ENCODE measurements at places on chromosomes 3 and 15. TPM values are rescaled to one million over a fixed set of nuclear protein-coding genes. Genes with fewer than 3 reads are reported as not detected.

The DOCK3 gene
- 1.7 TPM for total RNA-seq

GRCh38 chr3:150793641-150794040, 30.7 kb upstream of the SIAH2 start:
- H3K36me3 ChIP-seq = no peaks in the 10 kb centered on the region
- no peak overlapping the region for H3K27ac ChIP-seq
- H3K4me1 ChIP-seq = peaks cover 9% of the 10 kb centered on the region
- H3K4me3 ChIP-seq = no peak overlapping the region

- H3K36me3 ChIP-seq = peaks cover 6% of the 10 kb centered on the region
- H3K27me3 ChIP-seq = peaks cover under 1% of the 10 kb centered on the region
- no peak overlapping the region for H3K4me3 ChIP-seq
- no peak for DNase-seq
These were observed 699.6 kb downstream of the FHIT start for GRCh38 chr3:60551455-60552209.

- no peak overlapping the region for H3K4me3 ChIP-seq
- peaks cover 73% of the 10 kb centered on the region for H3K36me3 ChIP-seq
- no peaks in the 10 kb centered on the region for H3K27me3 ChIP-seq
- no peak for DNase-seq
- peak overlapping the region; percentile 4 for H3K27ac ChIP-seq
These were observed 71.7 kb downstream of the ANKRD28 start for GRCh38 chr3:15726043-15726442.

The GOLGA8J gene
- not detected for total RNA-seq

DNA sequence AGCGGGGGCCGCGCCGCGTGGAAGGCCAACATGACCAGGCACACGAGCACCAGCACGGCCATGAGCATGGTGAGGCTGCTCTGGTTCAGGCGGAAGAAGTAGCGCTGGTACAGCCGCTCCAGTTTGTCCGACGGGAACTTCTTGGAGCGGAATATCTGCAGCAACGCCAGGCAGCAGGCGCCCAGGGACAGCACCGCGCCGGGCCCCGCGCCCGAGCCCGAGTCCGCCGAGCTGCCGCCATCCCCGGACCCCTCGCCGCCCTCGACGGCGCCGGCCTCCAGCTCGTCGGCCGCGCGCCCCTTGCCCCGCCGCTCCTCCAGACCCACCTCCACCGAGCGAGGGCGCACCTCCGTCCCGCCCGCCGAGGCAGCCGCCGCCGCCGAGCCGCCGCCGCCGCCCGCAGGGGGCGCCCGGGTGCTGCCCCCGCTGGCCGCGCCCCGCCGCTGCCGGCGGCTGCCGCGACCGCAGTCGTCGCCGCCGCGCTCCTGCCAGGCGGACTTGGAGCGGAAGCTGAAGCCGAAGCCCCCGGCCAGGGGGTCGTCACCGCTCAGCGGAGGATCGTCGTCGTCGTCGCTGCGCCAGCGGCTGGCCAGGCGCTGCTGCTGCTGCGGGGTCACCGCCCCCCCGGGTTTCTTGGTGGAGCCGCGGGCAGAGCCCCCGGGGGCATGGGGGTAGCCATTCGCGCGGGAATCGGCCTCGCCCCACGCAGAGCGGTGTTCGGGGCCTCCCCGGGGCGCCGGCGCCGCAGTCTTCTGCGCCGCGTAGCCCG, 957 bp downstream of the ADCY5 start:
- H3K36me3 ChIP-seq = no peaks in the 10 kb centered on the region
- no peak overlapping the region for H3K27ac ChIP-seq
- peaks cover 58% of the 10 kb centered on the region for H3K27me3 ChIP-seq
- peaks cover 9% of the 10 kb centered on the region for H3K4me1 ChIP-seq

- H3K27me3 ChIP-seq = peaks cover 14% of the 10 kb centered on the region
- no peak for DNase-seq
- no peak overlapping the region for H3K27ac ChIP-seq
- H3K36me3 ChIP-seq = no peaks in the 10 kb centered on the region
These were observed 111.1 kb upstream of the FOXB1 start for GRCh38 chr15:59892985-59893384.

DNA sequence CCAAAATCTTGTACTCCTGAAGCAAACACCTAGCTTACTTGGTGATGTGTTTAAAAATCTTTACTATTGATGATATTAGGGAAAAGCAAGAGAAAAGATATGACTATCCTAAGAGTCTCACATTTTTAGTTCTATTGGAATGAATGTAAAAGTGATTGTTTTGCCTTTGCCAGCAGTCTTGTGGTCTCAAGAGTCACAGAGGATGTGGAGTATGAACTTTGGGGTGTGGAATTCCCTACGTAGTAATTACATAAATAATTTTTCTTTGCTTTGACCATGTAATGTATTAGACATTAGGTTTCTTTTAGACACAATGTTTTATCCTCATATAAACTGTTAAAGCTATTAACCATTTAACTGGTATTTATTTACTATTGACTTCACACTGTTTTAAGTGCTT, 387.6 kb downstream of the NAALADL2 start:
- H3K4me3 ChIP-seq = no peak overlapping the region
- H3K27ac ChIP-seq = no peak overlapping the region
- no peak for DNase-seq
- no peaks in the 10 kb centered on the region for H3K36me3 ChIP-seq
- H3K27me3 ChIP-seq = no peaks in the 10 kb centered on the region

The SNTN gene
- total RNA-seq = not detected

DNA sequence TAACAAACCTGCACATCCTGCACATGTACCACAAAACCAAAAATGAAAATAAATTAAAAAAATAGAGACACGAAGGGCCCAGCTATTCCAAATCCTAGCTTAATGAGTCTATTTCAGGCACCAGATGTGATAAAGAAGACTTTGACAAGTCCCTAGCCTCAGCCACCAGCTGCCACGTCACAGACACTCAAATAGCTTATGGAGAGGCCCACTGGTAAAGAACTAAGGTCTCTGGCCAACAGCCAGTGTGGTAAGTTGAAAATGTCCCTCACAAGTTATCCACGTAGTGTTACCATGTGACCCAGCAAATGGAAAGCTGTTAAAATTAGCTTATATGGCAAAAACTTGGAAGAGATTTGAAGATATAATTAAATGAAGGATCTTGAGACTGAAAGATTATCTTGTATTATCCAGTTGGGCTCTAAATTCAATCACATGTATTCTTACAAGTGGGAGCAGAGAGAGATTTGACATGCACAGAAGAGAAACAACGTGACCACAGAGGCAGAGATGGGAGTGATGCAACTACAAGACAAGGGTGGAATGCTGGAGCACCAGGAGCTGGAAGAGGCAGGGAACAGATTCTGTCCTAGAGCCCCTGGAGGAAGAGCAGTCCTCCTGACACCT, 10.9 kb downstream of the ACSBG1 start:
- H3K27ac ChIP-seq = peak overlapping the region; percentile 12
- no peaks in the 10 kb centered on the region for H3K36me3 ChIP-seq
- H3K4me1 ChIP-seq = peaks cover 25% of the 10 kb centered on the region
- H3K27me3 ChIP-seq = peaks cover 1% of the 10 kb centered on the region

DNA sequence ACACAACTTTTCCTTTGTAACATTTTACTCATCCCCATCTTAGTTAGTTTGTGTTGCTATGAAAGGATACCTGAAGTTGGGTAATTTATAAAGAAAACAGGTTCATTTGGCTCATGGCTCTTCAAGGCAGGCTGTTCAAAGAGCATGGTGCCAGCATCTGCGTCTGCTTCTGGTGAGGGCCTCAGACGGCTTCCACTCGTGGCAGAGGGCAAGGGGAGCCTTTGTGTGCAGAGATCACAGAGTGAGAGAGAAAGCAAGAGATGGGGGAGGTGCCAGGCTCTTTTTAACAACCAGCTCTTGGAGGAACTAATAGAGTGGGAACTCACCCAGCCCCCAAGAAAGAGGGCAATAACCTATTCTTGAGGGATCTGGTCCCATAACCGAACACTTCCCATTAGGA, 23.1 kb downstream of the PLA2G4F start:
- no peak for DNase-seq
- H3K36me3 ChIP-seq = no peaks in the 10 kb centered on the region
- H3K4me1 ChIP-seq = peaks cover 5% of the 10 kb centered on the region
- no peak overlapping the region for H3K4me3 ChIP-seq
- H3K27me3 ChIP-seq = peaks cover 15% of the 10 kb centered on the region
- no peak overlapping the region for H3K27ac ChIP-seq

DNA sequence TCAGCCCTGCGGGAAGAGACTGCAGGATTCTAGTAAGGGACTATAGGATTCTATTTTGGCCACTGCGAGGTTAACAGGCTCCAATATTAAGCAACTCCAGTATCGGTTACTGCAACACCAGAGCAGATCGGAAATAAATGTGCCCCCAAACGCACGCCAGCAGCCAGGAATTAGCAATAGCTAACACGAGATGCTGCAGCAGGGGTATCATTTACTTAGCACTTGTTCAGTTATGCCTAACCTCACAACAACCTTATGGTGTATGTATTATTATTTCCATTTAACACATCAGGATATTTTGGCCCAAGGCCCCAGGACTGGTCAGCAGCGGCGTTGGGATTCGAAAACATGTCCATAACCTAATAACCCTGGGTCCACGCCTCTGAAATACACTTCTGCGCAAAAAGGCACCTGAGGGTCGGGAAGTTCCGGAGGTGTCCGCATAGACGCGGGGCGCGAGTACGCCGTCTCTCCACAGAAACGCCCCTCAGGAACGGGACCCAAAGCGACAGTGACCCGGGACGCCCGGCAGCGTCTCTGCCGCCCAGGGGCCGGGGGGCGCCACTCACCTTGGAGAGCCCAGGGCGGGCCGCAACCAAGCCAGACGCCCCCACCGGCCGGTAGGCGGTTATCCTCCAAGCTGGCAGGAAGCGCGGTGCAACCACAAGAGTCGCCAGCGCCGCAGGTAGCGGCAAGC, 681 bp downstream of the PIK3CB start:
- H3K27me3 ChIP-seq = no peaks in the 10 kb centered on the region
- H3K4me1 ChIP-seq = peaks cover 22% of the 10 kb centered on the region
- peak; percentile 19 for DNase-seq
- peak overlapping the region; percentile 73 for H3K27ac ChIP-seq
- peak overlapping the region; percentile 80 for H3K4me3 ChIP-seq
- peaks cover 16% of the 10 kb centered on the region for H3K36me3 ChIP-seq

- peaks cover 37% of the 10 kb centered on the region for H3K4me1 ChIP-seq
- H3K4me3 ChIP-seq = no peak overlapping the region
- H3K27me3 ChIP-seq = no peaks in the 10 kb centered on the region
- peaks cover 10% of the 10 kb centered on the region for H3K36me3 ChIP-seq
These were observed 115.2 kb downstream of the CHSY1 start for GRCh38 chr15:101136381-101137268.

GRCh38 chr3:186888569-186888968, 41.8 kb upstream of the ST6GAL1 start:
- DNase-seq = no peak
- no peak overlapping the region for H3K4me3 ChIP-seq
- peaks cover 7% of the 10 kb centered on the region for H3K4me1 ChIP-seq
- peaks cover 4% of the 10 kb centered on the region for H3K27me3 ChIP-seq
- no peaks in the 10 kb centered on the region for H3K36me3 ChIP-seq

DNA sequence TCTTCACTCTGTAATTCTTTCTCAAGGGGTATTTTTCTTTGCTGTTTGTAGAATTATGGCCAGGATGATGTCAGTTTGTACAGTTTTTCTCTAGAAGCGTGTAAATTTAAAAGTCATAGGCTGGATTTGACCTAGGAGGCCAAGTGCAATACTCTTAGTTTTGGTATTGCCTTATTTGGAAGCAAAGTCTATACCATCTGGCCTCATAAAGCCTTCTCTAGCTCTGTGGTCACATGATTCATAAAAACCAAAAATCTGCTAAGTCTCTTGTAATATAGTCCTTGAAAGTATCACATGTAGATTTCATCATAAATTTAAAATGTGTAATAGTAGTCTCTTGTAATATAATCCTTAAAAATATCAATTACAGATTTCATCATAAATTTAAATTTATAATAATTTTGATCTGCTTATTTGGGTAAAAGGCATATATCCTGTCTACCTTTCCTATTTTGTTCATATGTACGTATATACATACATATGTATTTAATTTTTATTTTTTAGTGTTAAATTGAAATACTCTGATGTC, 25.6 kb downstream of the TEX9 start:
- H3K27me3 ChIP-seq = no peaks in the 10 kb centered on the region
- no peak for DNase-seq
- H3K36me3 ChIP-seq = no peaks in the 10 kb centered on the region
- no peak overlapping the region for H3K4me3 ChIP-seq
- no peaks in the 10 kb centered on the region for H3K4me1 ChIP-seq
- H3K27ac ChIP-seq = no peak overlapping the region

The INKA1 gene
- 0.20 TPM for total RNA-seq

GRCh38 chr3:30078736-30079135, 527.7 kb upstream of the TGFBR2 start:
- no peak overlapping the region for H3K4me3 ChIP-seq
- no peak for DNase-seq
- no peaks in the 10 kb centered on the region for H3K4me1 ChIP-seq
- no peaks in the 10 kb centered on the region for H3K36me3 ChIP-seq

The FSD2 gene
- not detected for total RNA-seq

DNA sequence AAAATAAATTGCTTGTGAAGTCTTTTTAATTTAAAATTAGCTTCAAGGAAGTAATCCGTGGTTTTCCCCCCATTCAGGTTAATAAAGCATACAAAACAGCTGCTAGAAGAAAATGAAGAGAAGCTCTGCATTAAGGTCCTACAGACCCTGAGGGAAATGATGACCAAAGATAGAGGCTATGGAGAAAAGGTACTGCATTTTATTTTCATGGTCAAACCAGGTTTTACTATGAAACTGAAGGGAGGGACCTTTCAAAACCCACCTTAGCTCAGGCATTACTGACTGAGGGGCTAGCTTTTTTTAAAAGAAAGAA, 218.5 kb downstream of the ITPR1 start:
- no peak overlapping the region for H3K4me3 ChIP-seq
- no peak for DNase-seq
- peaks cover 48% of the 10 kb centered on the region for H3K36me3 ChIP-seq
- H3K4me1 ChIP-seq = peaks cover 22% of the 10 kb centered on the region
- no peak overlapping the region for H3K27ac ChIP-seq

DNA sequence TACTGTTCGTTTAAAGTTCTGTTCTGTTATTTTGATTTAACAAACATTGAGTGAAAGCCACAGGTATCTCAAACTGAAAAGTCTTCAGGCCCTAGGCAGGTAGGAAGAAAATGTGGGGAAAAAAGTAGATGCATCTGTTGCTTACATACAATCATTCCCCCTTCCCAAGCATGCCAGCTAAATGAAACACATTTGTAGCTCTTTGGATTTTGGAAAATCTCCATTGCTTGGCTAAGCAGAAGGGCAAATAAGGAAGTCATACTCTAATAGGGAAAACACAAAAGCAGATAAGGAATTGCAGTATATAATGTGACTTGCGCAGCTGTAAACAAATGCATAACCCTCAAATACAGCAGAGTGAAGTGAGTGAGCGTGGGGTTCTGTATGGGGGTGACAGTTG, 375.9 kb downstream of the FGF12 start:
- no peaks in the 10 kb centered on the region for H3K27me3 ChIP-seq
- no peaks in the 10 kb centered on the region for H3K4me1 ChIP-seq
- no peaks in the 10 kb centered on the region for H3K36me3 ChIP-seq
- no peak overlapping the region for H3K27ac ChIP-seq
- DNase-seq = no peak

GRCh38 chr3:79761441-79761840, 6.4 kb downstream of the ROBO1 start:
- DNase-seq = no peak
- H3K4me3 ChIP-seq = no peak overlapping the region
- no peaks in the 10 kb centered on the region for H3K4me1 ChIP-seq
- H3K27ac ChIP-seq = no peak overlapping the region

GRCh38 chr3:30181581-30181980, 424.8 kb upstream of the TGFBR2 start:
- no peaks in the 10 kb centered on the region for H3K36me3 ChIP-seq
- no peak overlapping the region for H3K4me3 ChIP-seq
- no peaks in the 10 kb centered on the region for H3K4me1 ChIP-seq
- DNase-seq = no peak
- H3K27me3 ChIP-seq = peaks cover 12% of the 10 kb centered on the region

All from activated CD4-positive, alpha-beta memory T cell treated with anti-CD3 and anti-CD28 coated beads, Interleukin-2, amount 10 ng/mL, durations not matched to agents 7 days and 5 days (primary cell).